ENCODE measurements at places on chromosomes 7 and 10. TPM values are rescaled to one million over a fixed set of nuclear protein-coding genes. Genes with fewer than 3 reads are reported as not detected.

The CD36 gene
- 1.5 TPM for total RNA-seq

The DENND2A gene
- 0.66 TPM for total RNA-seq

The UCN3 gene
- total RNA-seq, result not detected

The CCAR1 gene
- 28.1 TPM for total RNA-seq

The SMARCD3 gene
- 4.1 TPM for total RNA-seq

The HGF gene
- 4.0 TPM for total RNA-seq

The AKR1C8 gene
- not detected for total RNA-seq

The RADIL gene
- total RNA-seq, result 1.0 TPM

The MMP21 gene
- under 0.01 TPM for total RNA-seq

The CARD11 gene
- total RNA-seq, result 46.0 TPM

The TAS2R5 gene
- total RNA-seq, result 0.94 TPM

The MOGAT3 gene
- total RNA-seq, result not detected

The CUZD1 gene
- 0.54 TPM for total RNA-seq

The FGL2 gene
- total RNA-seq, result 3.1 TPM

The UBE3C gene
- total RNA-seq, result 83.9 TPM

The NMT2 gene
- 81.8 TPM for total RNA-seq

The RBM20 gene
- total RNA-seq, result 0.27 TPM

The ADK gene
- 35.0 TPM for total RNA-seq

The VSTM4 gene
- total RNA-seq, result 0.27 TPM

The PCLO gene
- 0.45 TPM for total RNA-seq

The MRPS16 gene
- total RNA-seq, result 67.1 TPM

The NUPR2 gene
- total RNA-seq, result not detected

The AMZ1 gene
- 0.19 TPM for total RNA-seq

The NYAP1 gene
- 2.2 TPM for total RNA-seq

The DLX6 gene
- not detected for total RNA-seq

The FXYD4 gene
- total RNA-seq, result not detected

The GJD4 gene
- total RNA-seq, result under 0.01 TPM

The SLC18A3 gene
- under 0.01 TPM for total RNA-seq

The BAIAP2L1 gene
- 0.47 TPM for total RNA-seq

The C10orf67 gene
- not detected for total RNA-seq

The GIMAP5 gene
- 42.8 TPM for total RNA-seq

The GPR26 gene
- not detected for total RNA-seq

The CUL2 gene
- total RNA-seq, result 32.8 TPM

The ADAM12 gene
- 4.2 TPM for total RNA-seq

The FAM3C gene
- total RNA-seq, result 50.7 TPM

The NUTM2A gene
- total RNA-seq, result 0.19 TPM

The BHLHA15 gene
- 0.09 TPM for total RNA-seq

The MYL7 gene
- total RNA-seq, result not detected

The C10orf105 gene
- not detected for total RNA-seq

The AIMP2 gene
- total RNA-seq, result 56.3 TPM

The CDHR3 gene
- total RNA-seq, result 1.7 TPM

The PAX4 gene
- not detected for total RNA-seq

The CASP7 gene
- total RNA-seq, result 54.1 TPM

The FKBP6 gene
- not detected for total RNA-seq

The NFKB2 gene
- total RNA-seq, result 29.5 TPM

The PLAC9 gene
- 3.9 TPM for total RNA-seq

The SRRM3 gene
- total RNA-seq, result 0.45 TPM

The NHLRC2 gene
- 11.1 TPM for total RNA-seq
